ENCODE measurements at places on chromosomes 1 and 21.

DNA sequence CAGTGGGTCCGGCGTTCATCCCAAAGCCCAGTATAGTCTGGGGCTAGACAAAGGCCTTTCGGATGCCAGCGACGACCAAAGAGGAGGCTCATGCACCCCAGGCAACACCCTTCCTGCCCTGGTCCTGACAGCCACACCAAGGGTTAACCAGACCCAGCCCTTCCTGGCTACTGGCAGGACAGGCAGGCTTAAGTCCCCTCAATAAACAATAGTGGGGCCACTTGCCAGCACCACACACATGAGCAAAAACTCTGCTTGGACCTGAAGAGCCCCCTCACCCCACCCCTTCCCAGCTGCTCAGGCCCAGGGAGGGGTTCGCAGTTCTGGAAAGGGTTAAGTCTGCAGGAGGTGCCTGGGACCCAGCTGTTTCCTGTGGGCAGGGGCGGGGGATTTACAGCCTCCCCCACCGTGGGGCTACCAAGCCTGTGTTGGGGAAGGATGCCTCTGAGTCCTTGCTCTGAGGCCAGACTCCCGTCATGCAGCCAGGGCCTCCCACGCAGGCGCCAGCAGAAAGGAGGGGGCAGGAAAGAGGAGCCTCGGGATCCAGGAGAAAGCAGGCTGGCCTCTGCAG is 18.2 kb downstream of the PHLDA3 start:
- peak; percentile 29 for DNase-seq

DNA sequence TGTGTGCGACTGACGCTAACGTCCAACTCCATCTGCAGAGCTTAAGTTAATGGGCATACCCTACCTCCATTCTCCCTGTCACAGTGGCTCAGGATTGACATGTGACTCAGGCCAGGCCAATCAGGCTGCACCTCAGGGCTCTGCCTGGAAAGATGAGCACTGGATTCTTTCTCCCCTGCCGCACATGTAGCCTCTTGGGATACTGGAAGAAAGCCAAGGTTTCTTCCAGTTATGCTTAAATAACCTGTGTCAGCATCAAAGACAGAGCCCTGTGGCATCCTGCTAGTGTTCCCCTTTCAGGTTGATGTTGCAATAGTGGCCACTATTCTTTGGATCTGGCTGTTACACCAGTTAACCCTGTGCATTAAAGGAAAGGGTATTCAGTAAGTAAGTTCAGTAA is 55.0 kb upstream of the SYT6 start:
- DNase-seq, result no peak

DNA sequence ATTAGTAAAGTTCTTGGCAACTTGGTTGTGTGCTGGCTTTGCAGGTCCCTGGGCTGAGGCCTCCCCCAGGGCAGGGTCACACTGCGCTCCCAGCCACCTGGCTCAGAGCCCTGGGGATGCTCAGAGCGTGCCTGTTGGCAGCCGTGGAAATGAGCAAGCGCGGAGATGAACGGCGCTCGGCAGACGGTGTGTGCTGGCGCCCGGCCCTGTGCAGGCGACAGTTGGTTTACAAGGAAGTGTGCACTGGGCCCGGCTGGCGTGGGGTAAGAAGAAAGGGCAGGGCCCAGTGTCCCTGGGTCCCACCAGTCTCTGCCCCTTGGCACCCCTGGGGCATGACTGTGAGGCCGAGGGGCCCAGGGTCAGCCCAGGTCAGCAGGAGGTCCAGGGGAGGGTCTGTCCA is 25.7 kb upstream of the PEX10 start:
- DNase-seq, result no peak

- DNase-seq, result no peak
These were observed 38.7 kb upstream of the IPO9 start for GRCh38 chr1:201790261-201790660.

- no peak for DNase-seq
These were observed 176.1 kb downstream of the CLIC6 start for GRCh38 chr21:34844924-34845238.

GRCh38 chr1:67333603-67334002 is 25.9 kb downstream of the IL12RB2 start:
- DNase-seq, result no peak

DNA sequence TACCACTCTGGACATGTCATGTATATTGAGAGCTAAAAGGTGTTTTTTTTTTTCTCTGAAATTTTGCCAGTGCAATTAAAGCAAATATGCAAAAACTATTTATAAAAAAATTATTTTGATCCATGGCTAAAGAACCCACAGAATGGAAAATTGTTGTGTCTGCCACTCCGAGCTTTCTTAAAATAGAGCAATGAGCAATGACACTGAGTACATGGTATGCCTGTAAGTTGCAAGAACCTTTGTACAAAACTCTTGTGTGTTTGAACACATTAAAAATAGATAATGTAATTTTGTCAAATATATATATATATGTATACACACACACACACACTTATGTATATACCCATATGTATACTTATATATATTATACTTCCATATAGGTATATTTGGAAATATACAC is 1530.9 kb upstream of the B3GALT2 start:
- no peak for DNase-seq

DNA sequence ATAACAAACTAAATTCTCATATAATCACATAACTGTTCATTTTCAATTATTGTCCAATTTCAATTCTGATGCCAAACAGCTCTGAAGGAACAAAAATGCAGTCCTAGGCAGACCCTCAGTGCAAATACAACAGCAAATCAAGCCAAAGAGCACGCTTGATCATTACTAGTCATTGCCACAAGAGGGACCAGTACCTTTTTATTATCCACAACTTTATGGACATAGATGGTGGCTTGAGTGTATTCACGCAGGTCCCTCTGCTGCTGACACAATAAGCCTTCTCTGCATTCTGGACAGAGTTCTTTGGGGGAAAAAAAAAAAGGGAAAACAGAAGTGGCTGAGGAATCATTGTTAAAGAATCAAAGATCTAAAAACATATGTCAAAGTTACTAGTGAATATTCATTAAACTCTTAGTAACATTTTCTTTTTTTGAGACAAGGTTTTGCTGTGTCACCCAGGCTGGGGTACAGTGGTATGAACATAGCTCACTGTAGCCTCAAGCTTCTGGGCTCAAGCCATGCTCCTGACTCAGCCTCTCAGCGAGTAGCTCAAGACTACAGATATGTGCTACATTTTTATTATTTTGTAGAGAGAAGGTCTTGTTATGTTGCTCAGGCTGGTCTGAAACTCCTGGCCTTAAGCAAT is 34.3 kb upstream of the RAP1GAP start:
- DNase-seq, result no peak

DNA sequence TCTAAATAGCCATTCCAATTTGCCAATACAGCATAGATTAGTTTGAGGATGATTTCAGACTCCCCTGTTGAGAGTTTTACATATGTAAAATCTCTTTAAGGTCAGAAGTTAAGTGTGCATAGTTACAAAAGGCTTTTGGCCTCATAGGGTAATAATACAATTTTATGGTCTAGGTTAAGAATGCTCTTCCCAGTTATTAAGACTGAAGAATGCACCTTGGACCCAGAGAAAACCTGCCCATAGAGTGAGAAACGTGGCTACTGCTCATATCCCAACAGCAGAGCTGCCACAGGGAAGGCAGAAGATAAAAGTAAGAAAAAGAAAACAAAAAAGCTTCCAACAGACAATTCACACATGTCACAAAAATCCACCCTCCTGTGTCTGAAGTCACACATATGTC is 255.9 kb downstream of the LMO4 start:
- no peak for DNase-seq
